ENCODE measurements at places on chromosomes 12 and 14. TPM values are rescaled to one million over a fixed set of nuclear protein-coding genes. Genes with fewer than 3 reads are reported as not detected.

The TMEM119 gene
- not detected for total RNA-seq

The CAPZA3 gene
- not detected for total RNA-seq

The FIGNL2 gene
- total RNA-seq: not detected

The MSRB3 gene
- 4.2 TPM for total RNA-seq

GRCh38 chr14:99347561-99347960 lies 75.6 kb upstream of the BCL11B start:
- DNase-seq: no peak

- DNase-seq: peak; percentile 51
Observed at GRCh38 chr14:99605299-99605961, 1.4 kb upstream of the CCDC85C start.

- DNase-seq: no peak
Observed at GRCh38 chr12:70837026-70837425, 83.5 kb downstream of the PTPRR start.

- DNase-seq: no peak
Observed at GRCh38 chr12:38610808-38611350, 294.3 kb downstream of the ALG10B start.

GRCh38 chr12:84362552-84362897 lies 550.1 kb downstream of the SLC6A15 start:
- no peak for DNase-seq

GRCh38 chr12:72315858-72316257 lies 43.7 kb downstream of the TRHDE start:
- DNase-seq: no peak

- DNase-seq: no peak
Observed at GRCh38 chr12:68749443-68749842, 3.5 kb downstream of the SLC35E3 start.

DNA sequence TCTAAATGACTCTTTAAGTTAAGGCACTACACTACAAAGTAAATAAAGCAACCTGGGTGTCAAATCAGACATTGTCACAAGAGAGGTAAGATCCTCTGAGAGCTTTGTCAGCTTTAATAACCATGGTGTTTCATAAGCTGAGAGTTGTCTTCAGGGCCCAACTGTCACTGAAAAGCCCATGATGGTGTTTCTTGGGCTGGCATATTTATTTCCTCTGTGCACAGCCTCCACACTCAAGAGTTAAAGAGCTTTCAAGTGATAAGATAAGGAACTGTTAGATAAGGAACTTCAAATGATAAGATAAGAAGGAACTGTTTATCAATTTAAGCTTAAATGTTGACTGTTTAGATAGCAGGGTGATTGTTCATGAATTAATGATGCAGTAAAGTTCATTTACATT lies 495.4 kb downstream of the TMEM117 start:
- DNase-seq: no peak

DNA sequence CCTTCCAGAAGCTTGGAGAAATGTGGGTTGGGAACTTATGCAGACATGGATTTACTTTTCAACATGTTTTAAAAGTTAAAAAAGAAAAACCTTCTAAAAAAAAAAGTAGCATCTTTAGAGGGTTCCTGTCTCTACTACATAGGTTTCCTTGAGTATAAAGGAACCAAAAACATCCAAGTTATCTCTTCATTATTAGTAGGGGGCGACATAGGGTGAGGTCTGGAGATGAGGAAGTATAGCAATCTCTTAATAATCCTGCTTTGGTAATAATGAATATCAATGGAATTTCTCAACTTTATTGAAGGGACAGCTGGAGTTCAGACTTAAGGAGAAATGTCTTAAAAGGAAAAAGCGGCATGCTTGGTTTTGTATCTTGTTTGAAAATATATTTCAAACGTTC lies 6.5 kb upstream of the PLXNC1 start:
- DNase-seq: no peak
